HTR-8/SVneo (cell line): ENCODE measurements at places on chromosomes 6 and 20.

DNA sequence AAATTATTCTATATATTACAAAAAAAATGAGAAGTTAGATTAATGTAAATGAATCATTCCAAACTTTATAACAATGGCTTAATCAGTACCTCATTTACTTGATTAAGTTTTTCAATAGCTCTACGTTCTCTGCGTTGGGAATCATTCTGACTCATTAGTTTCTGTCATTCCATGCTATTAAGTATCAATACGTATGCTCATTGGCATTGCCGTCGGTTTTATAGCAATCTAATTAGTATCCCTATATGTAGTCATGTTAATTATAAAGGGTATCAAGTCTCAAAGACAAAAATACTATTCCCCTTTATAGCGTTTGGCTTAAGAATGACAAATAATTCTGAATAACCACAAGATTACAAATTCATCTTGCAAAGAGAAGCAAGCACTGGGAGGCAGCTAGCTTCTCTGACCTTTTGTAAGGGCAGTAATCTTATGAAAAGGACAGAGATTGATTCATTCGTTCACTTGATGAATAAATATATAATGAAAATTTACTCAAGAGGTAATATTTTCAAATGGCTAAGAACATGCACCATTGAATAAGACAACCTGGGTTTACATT is 41.8 kb downstream of the OLIG3 start:
- no peak for DNase-seq

- peak; percentile 69 for DNase-seq
Measured at GRCh38 chr6:57021086-57021720, 25.3 kb upstream of the KIAA1586 start.

- no peak for DNase-seq
Measured at GRCh38 chr6:97864366-97864765, 581.4 kb upstream of the MMS22L start.

DNA sequence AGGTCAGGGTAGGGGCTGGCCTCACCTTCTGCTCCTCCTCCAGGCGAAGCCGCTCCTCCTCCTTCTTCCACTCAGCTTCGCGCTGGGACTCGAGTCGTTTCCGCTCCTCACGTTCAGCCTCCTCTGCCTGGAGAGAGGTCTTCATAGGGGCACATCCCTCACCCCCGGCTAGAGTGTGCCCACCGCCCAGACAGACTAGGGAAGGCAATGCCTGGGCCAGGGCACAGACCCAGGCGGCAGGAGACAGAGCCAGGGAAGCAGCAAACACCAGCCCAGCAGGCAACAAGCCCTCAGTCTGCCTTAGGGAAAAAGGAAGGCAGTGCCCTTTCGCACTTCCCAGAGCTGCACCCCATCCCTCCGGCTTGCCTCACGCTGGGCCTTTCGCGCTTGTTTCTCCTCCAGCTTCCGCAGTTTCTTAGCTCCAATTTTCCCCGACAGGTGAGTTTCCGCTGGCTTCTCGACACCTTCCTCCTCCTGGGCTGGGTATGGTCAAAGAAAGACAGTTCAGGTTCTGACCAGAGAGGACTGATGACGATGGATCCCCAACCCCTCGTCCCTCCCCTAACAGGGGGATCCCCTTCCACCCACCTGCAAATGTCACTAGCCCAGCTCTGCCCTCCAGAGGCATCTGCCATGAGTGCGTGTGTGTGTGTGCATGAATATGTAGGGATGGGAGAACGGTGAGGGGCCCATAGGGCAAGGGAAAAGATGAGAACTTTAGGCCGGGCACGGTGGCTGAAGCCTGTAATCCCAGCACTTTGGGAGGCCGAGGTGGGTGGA is 4.3 kb downstream of the DDRGK1 start:
- DNase-seq = no peak

DNA sequence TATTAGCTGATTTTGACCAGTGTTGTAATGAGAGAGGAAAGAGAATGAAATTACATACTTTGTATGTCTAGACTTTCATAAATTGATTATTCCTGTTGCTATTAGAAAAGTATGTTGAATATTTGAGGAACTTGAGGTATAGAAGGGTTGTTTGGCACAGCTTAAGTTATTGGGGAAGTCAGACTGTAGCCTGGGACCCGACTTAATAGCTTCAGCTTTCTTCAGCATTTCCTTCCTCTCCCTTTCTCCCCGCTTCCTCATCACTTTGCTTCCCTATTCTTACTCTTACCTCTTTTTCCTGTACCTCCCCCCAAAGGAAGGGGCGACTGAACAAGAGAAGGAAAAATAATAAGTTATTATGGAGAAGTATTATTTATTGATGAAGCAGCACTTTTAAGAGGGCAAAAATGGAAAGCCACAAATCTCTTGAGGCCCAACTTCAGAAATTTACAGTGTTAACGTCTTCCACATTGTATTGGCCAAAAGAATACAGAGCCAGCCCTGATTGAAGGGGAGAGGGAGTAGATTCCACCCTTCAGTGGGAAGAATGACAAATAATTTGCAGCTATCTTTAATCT is 7.4 kb downstream of the SENP6 start:
- no peak for DNase-seq

DNA sequence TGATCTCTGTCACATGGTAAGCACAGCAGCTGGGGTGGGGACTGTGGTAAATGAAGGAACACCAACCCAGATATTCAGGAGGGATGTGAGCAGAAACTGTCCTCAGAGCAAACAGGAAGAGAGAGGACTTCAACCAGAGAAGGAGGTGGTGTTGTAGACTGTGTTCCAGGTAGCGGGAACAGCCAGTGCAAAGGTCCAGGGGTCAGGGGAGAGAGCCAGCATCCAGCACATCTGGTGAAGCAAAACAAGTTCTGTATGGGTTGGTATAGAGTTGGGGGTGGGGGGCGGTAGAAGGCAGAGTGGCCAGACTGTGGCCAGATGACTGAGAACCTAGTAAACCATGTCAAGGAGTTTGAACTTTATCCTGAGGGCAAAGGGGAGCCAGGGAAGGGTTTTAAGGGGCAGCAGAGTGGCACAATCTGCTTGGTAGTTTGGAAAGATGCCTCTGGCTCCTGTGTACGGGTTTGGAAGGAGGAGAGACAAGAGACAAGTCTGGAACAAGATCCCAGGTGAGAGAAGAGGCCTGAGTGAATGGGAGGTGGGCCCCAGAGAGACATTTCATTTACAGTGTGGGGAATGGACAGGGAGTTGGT is 27.8 kb upstream of the TTPAL start:
- no peak for DNase-seq
